ENCODE measurements at places on chromosomes 1 and 21.

GRCh38 chr1:206796116-206796515, 23.8 kb upstream of the IL10 start:
- DNase-seq = no peak

GRCh38 chr1:4121293-4121684, 221.2 kb upstream of the C1orf174 start:
- no peak for DNase-seq

DNA sequence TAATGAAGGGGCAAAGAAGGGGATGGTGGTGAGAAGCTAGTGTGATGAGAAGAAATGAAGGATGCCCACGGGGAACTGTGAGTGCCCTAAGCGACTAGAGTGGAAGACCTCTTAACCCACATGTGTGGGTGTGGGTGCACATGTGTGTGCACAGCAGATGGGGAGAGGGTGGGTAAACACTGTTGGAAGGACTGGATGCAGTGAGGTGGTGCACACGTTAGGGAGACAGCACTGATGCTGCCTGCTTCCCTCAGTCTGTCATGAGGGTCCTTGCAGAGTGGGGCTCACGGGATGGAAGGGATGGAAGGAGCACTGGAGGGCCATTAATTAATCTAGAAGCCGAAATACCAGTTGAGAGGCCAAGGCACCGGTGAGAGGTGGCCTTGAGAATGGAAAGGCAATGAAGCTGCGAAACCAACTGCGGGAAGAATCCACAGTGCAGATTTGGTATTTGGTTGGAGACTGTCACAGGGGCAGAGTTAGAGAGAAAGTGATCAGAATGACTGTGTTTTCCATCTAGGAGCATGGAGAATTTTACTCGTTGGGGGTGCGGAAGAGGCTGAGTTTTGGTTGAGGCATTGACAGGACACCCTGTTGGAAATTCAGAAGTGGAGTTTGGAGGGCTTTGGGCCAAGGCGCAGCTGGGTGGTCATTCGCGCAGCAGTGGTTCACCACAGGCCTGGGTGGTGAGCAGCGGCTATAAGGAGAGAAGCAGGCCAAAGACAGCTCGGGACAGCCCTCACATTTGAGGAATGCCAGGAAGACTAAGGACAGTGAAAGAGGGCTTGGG, 15.8 kb downstream of the RCSD1 start:
- DNase-seq = no peak

- peak; percentile 78 for DNase-seq
Measured at GRCh38 chr1:155322571-155322952, 1.9 kb downstream of the RUSC1 start.

DNA sequence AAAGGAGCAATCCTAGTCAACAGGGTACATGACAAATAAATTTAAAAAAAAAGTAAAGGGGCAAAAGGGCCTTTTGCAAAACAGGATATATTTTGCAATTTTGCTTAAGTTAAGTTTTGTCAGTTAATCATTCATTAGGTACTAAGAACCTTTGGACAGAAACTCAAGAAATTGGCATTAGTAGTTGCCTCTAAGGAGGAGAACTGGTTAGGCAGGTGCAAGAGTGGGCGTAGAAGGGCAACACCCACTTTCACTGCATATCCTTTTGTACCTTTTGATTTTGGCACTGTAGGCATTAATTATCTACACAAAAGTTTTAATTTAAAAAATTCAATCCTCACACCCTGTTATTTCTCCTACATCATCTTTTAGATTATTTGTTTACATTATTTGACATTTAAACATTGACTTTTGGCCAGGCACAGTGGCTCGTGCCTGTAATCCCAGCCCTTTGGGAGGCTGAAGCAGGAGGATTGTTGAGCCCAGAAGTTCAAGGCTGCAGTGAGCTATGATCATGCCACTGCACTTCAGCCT, 4.3 kb downstream of the DDAH1 start:
- no peak for DNase-seq

- DNase-seq = peak; percentile 83
Measured at GRCh38 chr1:36351227-36351977, 28.0 kb upstream of the EVA1B start.

GRCh38 chr1:177909416-177909815, 60.4 kb downstream of the SEC16B start:
- no peak for DNase-seq

- no peak for DNase-seq
Measured at GRCh38 chr1:154553056-154554030, 5.1 kb downstream of the UBE2Q1 start.

DNA sequence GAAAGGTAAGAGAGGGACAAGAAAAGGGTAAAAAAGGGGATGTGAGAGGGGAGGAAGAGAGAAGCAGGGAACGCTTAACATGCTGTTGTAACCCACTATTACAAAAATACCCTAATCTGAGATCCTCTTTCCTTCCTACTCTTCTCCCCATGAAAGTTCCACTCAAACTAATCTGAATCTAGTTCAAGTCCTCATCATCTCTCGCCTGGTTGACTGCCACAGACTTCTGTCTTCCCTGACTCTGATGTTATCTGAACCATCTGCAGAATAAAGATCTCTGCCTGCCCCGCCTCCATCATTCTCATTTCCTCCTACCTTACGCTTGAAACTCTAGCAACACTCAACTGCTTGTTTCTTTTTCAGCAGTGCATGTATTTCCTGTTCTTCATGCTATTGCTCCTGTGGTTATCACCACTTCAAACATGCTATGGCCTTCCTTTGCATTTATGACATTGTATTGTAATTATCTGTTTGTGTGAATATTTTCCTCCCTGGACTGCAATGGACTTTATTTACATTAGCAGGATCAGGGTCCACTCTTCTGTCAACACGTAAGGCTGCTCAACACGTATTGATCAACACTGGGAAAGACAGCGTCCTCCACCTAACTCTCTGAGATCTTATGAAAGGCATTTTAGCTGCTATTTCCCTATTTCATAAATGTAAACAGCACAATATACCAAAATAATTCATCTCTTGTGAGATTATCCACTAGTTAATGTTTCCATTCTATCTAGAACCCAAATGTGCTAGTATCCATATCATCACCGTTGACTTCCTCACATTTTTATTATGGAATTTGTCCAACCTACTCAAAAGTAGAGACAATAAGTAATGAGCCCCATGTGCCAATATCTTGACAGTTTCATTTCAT, 215.5 kb upstream of the USP25 start:
- no peak for DNase-seq

Data from ascending aorta (tissue), 2 donors.